Fibroblast of villous mesenchyme (primary cell): ENCODE measurements at places on chromosomes 13 and 19.

DNA sequence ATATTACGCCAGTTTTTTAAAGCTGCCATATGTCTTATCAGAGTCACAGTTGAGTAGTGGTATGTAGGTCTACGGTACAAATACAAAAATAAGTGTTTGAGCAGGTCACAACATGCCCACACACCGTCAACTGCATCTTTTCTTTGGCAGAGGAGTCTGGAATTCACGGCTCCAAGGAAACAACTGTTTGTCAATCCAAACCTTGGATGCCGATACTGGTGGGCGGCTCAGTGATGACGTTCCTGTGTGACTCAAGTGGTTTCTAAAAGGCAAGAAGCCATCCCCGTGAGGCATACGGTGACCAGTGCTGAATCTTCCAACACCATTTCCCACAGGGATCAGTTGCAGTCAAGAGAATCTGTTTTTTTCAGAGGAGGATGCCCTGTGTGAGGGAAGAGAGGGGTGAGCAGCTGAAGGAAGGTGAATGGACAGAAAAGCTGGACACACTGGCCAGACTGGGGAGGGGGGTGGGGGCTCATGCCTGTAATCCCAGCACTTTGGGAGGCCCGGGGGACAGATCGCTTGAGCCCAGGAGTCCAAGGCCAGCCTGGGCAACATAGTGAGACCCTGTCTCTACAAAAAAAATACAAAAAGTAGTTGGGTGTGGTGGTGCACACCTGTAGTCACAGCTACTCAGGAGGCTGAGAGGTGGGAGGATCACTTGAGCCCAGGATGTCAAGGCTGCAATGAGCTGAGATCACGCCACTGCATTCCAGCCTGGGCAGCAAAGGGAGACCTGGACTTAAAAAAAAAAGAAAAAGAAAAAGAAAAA lies 22.8 kb upstream of the CEBPG start:
- peak; percentile 12 for DNase-seq

DNA sequence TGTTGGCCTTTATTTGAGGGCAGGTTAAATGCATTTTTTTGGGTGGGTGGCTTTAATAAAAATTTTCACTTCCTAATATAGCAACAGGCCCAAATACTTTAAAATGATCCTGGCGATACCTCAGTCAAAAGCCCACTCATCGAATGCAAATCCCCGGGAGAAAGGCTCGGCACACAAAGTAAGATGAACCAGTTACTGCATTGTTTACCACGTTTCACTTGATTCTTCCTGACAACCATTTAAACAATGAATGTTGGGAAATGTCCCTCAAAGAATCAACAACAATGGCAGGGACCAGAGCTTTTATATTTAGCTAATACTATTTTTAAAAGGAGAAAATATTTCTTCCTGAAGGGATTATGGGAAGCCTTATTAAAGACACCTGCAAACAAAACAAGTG lies 187.7 kb downstream of the ABCC4 start:
- no peak for DNase-seq

- DNase-seq, result peak; percentile 15
Measured at GRCh38 chr13:42615691-42616090, 41.7 kb downstream of the TNFSF11 start.

DNA sequence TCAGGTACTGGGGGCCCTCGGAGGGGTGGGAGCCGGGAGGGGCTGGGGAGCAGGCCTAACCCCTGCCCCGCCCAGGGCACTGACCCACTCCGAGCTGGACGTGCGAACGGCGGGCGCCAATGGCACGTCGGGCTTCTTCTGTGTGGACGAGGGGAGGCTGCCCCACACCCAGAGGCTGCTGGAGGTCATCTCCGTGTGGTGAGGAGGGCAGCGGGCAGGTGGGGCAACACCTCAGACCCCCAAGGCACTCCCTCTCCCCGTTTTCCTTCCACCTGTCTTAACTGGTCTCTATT lies 18.2 kb downstream of the HPN start:
- no peak for DNase-seq

DNA sequence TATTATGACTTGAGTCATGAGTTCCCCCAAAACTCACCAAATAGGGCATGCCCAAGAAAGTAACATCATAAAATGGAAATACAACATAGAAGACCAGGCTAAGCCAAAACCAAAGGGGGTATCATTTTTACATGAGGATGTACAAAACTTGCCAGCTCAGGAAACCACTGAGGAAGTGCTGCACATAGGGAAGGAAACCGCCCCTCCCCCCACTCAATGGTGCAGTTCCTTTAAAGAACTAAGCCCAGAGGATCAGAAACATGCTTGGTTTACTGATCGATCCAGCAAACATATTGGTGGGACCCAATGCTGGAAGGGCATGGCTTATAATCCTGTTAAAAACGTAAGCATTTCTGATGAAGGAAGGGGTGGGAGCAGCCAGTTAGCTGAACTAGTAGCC lies 4.2 kb upstream of the ZNF486 start:
- no peak for DNase-seq

DNA sequence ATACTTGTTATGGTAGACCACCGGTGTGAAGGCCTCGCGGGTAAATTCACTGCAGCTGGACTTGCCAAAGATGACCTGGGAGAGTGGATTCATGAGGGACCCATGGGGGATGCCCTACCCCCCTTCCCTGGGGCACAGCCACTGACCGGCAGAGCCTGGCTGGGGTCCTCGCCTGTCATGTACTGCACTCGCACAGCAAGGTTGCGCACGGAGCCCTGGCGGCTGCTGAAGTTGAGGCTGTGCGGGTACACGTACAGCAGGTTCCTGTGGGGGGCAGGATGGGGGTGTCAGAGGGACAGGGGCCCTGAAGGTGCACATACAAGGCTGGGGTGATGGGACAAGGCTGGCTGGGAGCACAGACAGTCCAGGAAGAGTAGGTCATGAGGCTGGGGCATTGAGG lies 1.4 kb upstream of the ANGPTL8 start:
- no peak for DNase-seq
